ENCODE measurements at places on chromosomes 7 and 10. TPM values are rescaled to one million over a fixed set of nuclear protein-coding genes. Genes with fewer than 3 reads are reported as not detected.

- no peak for DNase-seq
These were observed 170.9 kb upstream of the RHEB start for GRCh38 chr7:151690606-151691005.

Gene ZNF853
- not detected for total RNA-seq

Gene HDAC9
- total RNA-seq = 3.0 TPM

GRCh38 chr10:130510755-130511154 lies 374.6 kb downstream of the GLRX3 start:
- no peak for DNase-seq
